ENCODE measurements at places on chromosomes 6 and 20.
A peak's percentile ranks its signal among the peaks of the same experiment; 100 is the strongest.

- DNase-seq: no peak
These were observed 48.6 kb downstream of the SLX4IP start for GRCh38 chr20:10483691-10484090.

DNA sequence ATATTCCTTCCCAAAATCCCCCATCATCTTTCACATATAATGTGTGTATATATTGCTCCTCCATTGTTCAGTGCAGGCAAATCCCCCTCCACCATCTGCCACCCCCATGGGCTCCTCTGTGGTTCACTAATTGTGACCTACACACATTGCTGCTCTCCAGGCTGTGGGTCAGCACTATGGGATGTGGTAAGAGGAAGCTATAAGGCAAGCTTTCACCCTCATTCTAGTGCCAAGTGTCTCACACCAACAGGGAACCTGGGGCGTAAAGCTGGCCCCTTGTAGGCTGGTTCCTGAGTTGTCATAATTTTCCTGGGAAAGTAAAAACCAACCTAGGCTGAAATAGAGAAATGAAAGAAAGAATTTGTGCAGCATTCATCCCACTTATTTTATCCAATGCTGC, 16.8 kb downstream of the FKBP1A start:
- DNase-seq: no peak

DNA sequence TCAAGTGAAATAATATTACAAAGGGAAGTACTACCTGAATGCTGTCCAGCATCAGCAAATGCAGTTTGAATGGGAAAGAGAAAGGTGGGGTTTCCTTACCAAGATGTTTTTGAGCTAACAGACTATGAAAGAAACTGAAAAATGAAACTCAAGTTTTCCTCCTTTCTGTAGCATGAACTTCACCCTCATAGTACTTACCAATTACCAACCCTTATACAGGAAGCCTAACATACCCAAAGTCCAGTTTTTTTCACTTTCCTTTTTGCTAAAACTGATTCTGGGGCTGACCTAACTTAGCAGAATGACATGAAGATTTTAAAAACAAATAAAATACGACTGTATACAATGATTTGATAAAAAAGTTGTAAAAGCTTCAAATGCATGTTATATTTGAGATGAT, 5.2 kb downstream of the ZNFX1 start:
- DNase-seq: no peak

DNA sequence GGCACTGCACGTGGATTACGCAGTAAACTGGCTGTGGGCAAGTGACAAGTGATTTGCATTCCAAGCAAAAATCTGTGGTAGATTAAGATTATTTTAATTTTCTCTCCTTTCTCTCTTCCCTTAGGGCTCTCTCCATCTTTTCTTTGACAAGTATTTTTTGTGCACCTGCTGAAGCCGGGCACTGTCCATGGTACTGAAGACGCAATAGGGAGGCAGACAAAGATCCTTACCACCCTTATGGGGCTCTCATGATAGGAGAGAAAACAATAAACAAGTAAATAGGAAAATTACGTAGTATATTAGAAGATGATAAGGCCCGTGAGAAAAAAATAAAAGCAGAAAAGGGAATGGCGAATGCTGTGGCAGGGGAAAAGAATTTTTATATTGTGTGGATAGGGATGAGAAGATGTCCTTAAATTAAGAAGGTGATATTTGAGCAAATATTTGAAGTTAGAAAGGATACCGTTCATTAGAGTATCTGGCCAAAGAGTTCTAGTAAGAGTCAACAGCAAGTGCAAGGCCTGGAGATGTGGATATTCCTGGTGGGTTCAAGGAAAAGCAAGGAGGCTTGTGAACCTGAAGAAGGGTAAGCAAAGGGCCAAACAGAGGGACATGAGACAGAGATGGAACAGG, 146.0 kb downstream of the LAMP5 start:
- DNase-seq: no peak

GRCh38 chr6:14353798-14354197, 236.2 kb downstream of the CD83 start:
- no peak for DNase-seq

DNA sequence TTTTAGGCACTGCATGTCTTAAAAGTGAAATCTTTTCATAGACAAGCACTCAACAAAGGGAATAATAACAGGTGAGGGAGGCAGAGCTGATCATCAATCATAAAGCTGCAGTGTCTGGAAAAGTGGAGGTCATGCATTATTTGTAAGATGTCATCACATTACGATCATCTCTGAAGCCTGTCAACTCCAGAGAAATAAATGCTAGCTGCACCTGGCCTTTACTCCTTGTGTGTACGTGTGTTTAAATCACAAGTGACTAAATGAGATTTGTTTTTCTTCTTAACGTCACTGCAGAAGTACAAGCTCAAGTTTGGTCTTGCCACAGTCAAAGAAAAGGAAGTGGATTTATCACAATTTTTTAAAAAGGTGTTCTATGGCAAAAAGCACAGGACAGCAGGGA, 275.5 kb upstream of the SGK1 start:
- DNase-seq: no peak

- DNase-seq: no peak
These were observed 340.4 kb downstream of the TPBG start for GRCh38 chr6:82704045-82704444.

DNA sequence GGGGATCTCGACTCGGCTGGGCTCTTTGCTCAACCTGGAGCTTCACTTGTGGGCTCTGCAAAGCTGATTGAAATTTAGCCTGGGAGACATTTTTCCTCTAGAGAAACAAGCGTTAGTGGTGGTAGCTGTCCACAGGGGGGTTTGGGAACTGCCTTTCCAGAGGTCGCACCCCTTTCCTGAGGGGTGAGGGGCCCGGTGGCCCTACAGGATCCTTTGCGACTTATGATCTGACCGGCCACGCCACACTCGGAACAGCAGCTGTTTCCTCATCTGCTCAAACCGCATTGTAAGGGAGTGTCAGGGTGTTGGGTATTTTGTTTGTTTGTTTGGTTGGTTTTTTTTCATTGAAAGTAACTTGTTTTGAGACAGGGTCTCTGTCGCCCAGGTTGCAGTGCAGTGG, 21.0 kb downstream of the PNLDC1 start:
- DNase-seq: no peak

DNA sequence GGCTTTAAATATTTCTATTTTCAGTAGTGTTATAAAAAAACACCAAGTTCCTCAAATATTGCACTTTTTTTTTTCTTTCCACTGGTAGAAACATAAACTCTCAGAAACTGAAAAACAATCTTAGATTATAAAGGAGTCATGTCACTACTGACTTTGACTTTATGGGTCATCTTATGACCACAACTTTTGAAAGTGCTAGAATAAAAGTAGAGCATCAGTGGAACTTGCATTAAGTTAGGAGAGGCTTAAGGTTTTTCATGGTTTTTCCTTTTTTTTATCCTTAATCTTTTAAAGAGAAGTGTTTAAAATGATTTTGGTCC, 56.6 kb upstream of the SUPT3H start:
- no peak for DNase-seq

DNA sequence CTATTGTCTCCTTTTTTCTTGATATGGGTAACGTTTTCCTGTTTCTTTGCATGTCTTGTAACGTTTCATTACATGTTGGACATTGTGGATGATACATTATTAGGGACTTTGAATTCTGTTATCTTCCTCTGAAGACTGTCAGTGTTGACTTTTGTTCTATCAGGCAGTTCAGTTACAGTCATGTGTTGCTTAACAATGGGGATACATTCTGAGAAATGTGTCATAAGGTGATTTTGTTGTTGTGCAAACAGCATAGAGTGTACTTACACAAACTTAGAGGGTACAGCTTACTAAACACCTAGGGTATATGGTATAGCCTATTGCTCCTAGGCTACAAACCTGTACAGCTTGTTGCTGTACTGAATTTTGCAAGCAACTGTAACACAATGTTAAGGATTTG, 64.7 kb downstream of the AK9 start:
- no peak for DNase-seq

DNA sequence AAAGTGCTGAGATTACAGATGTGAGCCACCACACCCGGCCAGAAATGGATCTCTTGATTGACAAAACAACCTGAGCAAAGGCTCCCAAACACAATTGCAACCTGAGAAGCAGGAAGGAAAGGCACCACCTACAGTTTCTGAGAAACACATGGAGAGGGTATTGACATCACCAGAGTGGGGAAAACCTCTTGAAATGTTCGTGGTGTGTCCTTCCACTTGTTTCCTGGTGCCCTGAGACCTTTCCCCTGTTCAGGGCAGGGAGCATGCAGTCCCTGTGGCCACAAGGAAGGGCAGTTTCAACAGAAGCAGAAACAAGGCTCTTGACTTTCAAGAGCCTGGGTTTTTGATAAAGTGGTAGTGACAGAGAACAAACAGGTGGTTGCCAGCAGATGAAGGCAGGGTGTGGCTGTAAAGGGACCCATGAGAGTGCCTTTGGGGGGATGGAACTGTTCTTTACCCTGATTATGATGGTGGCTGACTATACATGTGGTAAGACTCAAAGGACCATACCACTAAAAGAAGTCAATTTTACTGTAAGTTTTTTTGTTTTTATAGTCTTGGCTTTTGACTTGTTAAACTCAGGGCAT, 3.2 kb upstream of the BPIFA1 start:
- DNase-seq: no peak

GRCh38 chr6:106659859-106660258, 30.5 kb downstream of the QRSL1 start:
- DNase-seq: no peak

DNA sequence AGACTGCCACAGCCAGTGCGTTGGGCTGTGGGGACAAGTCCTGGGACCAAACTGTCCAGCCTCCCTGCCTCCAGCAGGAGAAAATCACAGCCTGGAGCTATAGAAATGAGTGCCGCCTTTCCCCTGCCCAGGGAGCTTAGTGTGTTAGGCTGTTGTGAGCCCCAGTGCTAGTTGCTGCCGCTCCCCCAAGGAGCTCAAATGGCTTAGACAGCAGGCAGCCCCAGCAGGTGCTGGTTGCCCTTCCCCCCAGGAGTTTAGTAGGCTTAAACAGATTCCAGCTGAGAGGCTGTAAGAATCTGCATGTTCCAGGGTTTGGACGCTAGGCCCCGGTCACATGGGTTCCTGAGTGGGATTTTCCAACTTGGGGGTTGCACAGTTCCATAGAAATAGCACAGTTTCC, 27.2 kb upstream of the HMGN3 start:
- no peak for DNase-seq

DNA sequence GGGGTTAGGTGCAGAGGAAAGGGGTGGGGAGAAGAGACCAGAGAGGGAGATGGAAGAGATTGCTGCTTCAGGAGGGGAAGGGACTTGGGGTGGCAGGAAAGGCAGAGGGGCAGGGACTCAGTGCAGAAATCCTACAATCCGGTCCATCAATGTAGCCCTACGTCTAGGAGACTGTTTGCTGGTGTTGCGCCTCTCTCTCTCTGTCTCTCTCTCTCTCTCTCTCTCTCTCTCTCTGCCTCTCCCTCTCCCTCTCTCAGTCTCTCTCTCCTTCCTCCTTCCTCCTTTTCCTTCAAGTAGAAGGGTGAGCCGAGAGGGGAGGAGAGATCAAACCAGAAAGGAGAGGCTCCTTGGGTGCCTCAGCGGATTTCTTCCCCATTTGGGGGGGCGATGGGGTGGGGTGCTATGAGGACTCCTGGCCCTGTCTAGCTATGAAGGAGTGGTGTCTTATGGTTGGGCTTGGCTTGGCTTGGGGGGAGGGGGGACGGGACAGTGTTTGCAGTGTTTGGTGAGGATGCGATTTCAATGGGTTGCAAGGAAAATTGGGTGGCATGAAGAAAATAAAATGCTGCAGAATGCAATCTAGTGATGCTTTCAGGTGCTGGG, 181.2 kb downstream of the TBXT start:
- DNase-seq: no peak

DNA sequence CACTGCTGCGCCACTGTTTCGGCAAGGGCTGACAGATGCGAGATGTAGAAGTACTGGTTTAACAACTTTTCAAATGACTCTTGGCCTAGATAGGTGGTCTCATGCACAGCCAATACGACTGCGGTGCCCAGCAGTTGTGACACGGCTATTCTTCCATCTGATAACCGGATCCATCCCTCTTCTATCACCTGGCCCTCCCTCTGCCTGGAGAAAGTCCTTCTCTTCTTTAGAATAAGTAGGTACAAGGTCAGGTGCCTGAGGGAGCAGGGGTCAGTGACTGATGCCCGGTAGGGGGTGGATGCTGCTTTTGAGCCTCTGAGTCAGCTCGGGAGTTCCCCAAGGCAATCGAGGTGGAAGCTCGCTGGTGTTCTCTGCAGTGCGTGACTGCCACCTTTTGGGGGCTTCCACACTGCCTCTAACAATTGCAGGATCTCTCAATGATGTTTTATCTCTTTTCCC, 166.8 kb upstream of the GRIK2 start:
- DNase-seq: no peak

- DNase-seq: no peak
These were observed 77.5 kb upstream of the GATA5 start for GRCh38 chr20:62553136-62553837.

GRCh38 chr6:35149891-35150566, 8.9 kb upstream of the TCP11 start:
- DNase-seq: no peak

DNA sequence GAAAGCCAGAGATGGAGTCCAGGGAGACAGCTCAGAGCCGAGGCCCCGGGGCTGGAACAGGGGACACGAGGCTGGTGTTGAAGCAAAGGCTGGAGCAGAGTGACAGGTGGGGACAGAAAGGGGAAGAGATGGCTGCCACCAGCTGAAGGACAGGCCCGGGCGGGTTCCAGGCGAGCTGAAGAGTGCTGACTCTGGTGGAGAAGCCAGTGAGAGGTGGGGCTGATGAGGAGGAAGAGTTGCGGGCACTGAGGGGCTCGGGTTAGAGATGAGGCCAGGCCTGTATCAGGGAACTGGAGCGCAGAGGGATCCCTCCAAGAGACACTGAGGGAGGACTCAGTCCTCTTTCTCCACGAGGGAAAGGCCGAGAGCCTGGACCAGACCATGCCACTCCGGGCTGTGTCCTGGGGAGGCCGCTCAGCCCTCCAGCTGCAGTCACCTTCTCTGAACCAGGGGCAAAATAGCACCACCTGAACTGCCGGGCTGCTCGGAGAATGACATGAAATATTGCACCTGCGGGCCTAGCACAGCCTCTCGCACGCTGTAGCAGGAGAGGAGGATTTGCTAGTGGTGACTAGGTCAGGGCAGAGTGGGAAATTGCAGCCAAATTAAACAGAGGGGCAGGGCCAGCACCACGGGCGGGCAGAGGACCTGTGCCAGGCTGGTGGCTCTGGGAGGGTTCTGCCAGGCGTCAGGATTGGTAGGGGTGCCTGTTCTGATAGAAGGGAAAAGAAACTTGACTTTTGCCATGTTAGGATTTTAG, 175.9 kb downstream of the ZDHHC14 start:
- no peak for DNase-seq

DNA sequence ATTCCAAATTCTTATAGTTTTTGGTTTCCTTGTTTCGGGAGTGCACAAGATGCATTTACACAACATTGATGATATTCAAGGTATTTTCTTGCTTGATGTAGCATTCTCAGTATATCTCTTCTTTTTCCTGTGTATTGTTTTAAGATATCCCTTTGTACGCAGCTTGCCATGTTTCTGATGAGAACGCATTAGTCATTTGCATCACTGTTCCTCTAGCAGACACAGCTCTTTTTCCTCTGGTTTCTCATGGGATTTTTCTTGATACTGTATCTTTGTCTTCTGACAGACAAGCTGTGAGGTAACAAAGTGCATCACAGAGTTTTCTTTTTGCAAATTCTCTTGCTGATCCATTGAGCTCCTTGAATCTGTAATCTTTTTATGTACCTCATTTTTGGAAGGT, 146.4 kb downstream of the SLC22A3 start:
- no peak for DNase-seq

GRCh38 chr20:57704245-57704644, 5.6 kb downstream of the PMEPA1 start:
- DNase-seq: no peak

GRCh38 chr6:162177746-162178145, 549.8 kb downstream of the PRKN start:
- DNase-seq: peak; percentile 10

All from AG08395 (cell line).